Stimulated activated naive CD4-positive, alpha-beta T cell (primary cell): ENCODE measurements at places on chromosomes 1 and 21.

DNA sequence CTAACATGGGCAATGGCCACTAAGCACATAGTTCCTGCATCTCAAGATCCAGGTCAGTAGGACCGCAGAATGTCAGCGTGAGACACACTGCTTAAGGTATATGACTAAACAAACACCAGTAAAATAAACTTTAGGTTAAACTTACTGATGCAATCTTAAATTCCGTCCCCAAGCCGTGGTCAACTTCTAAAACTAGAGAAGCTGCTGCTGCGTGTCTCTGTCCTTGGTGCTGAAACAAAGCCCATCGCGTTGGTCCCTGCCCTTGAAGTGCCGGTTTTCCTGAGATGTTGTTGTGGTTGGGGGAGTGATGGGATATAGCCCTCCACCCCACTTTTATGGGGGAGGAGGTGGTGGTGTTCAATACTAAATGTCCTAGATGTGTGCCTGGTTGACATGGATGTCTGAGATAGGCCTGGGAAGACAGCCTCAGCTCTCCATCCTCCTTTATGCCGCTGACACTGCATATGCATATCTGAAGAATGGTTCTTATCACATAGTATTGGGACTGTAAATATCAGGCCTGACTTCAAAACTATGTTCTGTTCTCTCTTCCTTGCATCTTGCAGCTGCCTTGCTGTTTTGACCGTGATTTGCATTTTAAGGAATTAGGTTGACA lies 72.0 kb upstream of the KCNA3 start:
- peak; percentile 47 for DNase-seq

DNA sequence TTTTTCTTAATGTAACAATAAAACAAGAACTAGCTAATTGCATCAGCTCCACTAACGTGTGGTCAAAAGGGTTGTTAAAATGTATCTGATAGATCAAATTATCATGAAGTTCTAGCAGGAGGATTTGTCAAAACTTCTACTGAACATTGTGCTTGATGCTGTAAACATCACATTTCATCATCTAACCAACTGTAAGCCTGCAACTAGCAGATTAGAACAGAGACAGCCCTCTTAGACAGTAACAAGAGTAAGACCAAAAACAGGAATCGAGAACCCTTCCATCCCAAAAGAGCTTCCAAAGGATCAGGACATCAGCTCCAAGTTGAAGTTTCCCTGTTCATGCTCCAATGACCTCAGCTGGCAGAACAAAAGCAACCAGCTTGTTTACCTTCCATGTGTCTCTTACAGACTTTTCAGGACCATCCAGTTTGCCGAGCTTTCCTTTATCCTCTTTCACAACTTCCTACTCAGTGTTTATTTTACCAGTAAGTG lies 44.6 kb downstream of the NIBAN1 start:
- no peak for DNase-seq

DNA sequence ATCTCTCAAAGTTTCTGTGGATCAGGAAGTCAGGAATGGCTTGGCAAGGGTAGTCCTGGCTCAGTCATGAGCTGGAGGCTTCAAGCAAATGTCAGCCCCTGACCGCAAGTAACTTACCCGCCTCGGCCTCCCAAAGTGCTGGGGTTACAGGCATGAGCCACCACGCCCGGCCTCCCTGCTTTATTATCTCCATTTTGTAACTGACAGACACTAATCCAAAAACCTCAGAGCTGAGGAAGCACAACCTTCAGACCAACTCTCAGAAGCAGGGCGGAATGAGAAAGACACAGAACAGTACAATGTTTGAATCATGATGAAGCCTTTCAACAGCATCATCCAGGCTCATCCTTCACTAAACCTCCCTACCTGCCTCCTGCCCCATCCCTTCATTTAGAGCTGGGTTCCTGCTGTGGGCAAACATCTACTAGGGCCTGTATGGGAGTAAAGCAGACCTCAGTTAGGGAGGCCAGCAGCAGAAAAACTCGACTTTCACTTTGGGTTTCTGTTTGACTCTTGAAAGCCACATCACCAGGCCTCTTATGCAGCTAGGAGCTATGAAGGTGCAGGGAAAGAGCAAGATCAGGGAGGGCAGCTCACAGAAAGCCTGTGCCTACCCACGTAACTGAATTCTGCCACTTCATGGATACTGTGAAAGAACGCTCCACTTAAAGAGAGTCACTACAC lies 84.4 kb upstream of the RAB4A start:
- no peak for DNase-seq

GRCh38 chr1:54476530-54477109 lies 70.4 kb upstream of the SSBP3 start:
- no peak for DNase-seq

DNA sequence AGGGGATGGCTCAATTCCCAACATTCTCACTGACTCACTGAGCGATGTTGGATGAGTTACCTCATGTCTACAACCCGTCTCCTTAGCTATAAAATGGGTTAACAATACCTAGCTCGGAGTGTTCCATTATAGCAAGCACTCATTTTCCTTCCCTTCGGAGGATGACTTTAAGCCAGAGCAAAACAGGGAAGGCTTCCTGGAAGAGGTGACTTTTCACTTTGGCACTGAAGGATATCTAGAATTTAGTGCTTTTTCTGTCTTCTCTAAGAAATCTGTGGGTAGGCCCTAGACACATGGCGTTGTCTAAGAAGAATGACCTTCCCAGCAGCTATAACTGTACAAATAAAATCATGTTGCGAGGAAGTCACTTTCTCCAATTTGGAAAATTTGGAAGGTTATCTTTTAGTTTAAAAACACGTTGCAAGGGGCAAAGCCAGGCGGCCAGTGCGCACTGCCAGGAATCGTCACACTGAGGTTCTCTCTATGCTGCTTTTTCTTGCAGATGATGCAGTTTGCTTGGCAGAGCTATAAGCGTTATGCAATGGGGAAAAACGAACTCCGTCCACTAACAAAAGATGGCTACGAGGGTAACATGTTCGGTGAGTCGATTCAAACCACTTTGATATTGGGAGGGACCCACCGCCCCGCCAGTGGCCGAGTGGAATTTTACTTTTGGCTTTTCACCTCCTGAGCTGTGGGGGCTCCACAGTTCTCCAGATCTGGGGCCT lies 69.5 kb downstream of the MAN1C1 start:
- no peak for DNase-seq

- no peak for DNase-seq
Measured at GRCh38 chr1:206455666-206456344, 14.5 kb upstream of the IKBKE start.

DNA sequence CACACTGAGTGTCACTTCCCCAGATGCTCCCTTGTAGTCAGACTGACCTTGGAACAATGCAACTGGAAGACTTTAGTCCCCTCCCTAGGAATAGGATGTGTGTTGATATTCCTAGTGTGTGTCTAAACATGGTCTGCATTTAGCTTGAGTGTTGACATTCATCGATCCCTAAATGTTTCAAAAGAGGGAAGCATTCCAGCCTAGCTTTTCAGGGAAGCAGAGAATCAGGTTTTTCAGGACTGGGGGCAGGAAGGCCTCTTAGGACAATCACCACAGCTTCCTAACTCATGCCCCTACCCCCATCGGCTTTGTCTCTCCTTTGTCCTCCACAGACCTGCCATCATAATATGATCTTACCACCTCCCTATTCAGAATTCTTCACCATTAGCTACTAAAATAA lies 43.4 kb downstream of the NMNAT2 start:
- DNase-seq: no peak

GRCh38 chr1:3651026-3651929 lies 1.0 kb upstream of the TP73 start:
- no peak for DNase-seq

DNA sequence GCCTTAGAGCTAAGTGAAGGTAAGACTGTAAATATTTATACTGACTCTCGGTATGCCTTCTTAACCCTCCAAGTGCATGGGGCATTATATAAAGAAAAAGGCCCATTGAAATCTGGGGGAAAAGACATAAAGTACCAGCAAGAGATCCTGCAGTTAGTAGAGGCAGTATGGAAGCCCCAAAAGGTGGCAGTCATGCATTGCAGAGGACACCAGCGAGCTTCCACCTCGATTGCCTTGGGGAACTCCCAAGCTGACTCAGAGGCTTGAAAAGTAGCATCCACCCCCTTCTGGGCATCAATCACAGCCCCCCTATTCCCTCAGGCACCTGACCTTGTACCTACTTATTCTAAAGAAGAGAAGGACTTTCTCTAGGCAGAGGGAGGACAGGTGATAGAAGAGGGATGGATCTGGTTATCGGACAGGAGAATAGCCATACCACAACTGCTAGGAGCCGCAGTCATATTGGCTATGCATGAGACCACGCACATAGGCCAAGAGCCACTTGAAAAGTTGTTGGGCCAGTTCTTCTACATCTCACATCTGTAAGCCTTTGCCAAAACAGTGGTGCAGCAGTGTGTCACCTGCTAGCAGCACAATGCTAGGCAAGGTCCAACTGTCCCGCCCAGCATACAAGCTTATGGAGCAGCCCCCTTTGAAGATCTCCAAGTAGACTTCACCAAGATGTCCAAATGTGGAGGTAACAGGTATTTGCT lies 19.4 kb downstream of the PLA2G2F start:
- no peak for DNase-seq

GRCh38 chr21:26769613-26770188 lies 75.5 kb downstream of the ADAMTS1 start:
- no peak for DNase-seq

DNA sequence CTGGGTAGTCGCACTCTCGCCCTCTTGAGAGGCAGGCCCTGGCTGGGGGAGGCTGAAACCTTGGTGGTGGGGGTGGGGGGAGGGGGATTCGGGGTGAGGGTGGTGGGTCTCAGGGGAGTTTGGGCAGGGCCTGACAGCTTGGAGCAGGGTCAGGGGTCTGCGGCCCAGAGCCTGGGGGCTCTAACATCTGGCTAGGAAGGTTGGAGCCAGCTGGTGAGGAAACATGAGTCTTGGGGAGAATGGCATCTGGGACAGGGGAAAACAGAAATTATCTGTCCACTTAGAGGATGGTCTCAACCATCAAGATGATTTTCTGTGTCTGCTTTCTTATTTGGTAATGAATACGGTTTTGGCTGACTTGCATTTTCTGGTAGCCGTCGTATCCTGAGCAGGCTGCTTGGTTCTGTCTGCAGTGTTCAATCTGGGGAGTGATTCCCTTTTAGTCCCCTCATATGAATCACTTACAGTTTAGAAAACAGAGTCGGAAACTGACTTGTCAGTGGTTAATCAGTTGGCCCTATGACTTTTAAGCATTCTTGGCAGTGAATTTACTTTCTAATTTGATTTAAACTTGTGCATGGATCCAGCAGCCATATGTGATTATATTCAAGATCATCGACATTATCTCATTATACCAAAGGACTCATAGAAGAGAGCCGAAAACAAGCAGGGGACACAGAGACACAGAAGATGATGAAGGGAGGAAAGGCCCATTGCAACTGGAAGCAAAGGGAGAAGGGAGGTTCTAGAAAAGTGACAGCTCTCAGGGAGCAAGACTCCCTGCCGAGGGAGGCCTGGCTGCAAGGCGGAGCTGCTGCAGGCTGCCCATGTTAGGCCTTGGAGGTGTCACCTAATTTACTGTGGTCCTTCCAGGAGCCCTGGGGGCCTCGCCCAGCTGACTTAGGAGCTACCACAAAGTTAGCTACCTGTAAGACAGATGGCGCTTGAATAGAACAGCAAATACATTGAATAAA lies 237.6 kb downstream of the SDCCAG8 start:
- DNase-seq: no peak

DNA sequence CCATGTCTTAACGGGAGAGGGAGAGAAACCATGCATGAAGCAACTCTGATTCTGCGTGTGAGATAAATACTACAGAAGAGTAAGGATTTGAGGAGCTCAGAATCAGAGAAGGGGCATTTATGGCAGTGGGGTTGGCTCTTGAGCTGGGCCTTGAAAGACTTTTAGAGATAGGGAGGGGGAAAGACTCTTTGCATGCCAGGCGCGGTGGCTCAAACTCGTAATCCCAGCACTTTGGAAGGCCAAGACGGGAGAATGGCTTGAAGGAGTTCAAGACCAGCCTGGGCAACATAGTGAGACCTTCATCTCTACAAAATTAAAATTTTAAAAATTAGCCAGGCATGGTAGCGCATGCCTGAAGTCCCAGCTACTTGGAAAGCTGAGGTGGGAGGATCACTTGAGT lies 672 bp downstream of the ARMH1 start:
- no peak for DNase-seq

GRCh38 chr1:112030157-112030556 lies 40.7 kb upstream of the KCND3 start:
- DNase-seq: no peak

DNA sequence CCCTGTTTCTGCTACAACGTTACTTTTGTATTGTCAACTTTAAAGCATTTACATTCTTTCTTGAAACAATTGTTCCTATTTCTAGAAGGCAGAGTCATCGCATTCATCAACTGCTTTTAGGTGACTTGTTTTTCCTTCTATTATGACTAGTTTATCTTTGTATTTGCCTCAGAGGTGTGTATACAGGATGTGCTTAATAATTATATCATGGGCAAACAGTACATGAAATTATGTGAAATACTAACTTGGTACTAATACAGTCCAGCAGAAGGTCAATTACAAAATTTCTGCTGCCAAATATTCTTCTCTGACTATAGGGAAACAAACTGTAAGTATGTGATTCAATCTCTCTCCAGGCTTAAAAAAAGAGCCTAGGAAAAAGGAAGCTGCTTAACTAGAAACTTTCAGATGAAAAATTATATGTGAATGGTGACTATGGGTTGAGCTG lies 101.6 kb downstream of the C4BPA start:
- no peak for DNase-seq

DNA sequence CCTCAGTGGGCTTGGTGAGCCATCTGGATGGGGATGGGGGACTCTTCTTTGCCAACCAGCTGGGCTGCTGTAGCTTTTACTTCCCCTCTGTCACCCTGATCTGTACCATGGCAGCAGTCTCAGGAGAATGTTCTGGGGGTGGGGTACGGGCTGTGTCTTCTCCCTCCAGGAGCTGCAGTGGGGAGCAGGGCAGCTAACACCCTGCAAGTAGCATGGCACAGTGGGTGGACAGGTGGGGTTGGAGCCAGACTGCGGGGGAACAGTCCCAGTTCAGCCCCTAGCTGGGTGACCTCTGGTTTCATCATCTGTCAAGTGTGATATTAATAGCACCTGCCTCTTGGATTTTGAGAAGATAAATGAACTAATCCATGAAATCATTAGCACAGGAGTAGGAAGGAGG lies 3.1 kb downstream of the NFASC start:
- DNase-seq: no peak

- no peak for DNase-seq
Measured at GRCh38 chr1:3481836-3482375, 27.4 kb downstream of the ARHGEF16 start.

DNA sequence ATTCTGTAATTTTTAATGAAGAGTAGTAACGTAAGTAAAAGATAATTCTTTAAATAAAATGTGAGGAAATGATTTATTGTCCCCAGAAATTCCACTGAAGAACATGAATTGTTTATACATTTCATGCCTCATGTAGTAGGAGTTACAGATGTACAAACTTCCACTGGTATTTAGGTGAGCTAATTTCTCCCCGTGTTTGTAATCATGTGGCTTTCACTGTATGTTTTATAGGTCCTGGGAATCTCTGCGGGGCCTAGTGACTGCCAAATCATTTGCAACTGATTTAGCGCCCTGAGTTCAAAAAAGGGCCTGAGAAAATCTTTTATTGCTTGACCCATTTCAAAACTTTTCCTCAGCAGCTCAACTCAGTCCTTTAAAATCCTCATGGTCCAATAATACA lies 30.5 kb upstream of the FASLG start:
- no peak for DNase-seq
